Astrocyte of the spinal cord (primary cell): ENCODE measurements at places on chromosomes 11 and 22.

- DNase-seq: peak; percentile 68
Measured at GRCh38 chr11:85941380-85941973, 86.3 kb downstream of the CCDC83 start.

DNA sequence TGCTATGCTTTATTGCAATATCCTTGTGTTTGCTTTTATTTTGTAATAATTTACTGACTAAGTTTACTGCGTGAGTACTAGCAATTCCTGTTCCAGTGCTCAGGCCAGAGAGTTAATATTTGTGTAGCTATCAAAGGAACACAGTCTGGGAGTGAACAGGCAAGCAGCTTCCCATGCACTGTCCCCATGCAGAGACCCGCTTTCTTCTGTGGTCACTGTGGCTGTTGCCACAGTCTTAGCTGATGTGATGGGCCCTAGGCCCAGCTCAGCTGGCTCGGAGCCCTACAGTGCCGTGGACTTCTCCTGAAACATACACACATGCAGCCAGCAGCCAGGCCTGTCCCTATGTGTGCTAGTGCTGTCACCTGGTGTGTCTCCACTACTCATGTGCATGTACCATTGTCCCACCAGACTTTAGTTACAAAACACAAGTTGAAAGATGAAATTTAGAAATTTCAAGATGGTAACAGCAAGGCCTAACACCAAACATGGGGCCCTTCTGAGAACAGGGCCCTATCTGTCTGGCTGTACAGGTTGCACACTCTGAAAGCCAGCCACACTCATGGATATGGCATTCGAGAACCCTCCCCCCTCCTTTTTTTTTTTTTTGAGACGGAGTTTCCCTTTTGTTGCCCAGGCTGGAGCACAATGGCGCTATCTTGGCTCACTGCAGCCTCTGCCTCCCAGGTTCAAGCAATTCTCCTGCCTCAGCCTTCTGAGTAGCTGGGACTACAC is 12.3 kb upstream of the SCUBE2 start:
- no peak for DNase-seq

- no peak for DNase-seq
Measured at GRCh38 chr22:37184816-37185541, 3.1 kb downstream of the C1QTNF6 start.

GRCh38 chr11:69686856-69687255 is 11.7 kb upstream of the LTO1 start:
- DNase-seq: no peak

- no peak for DNase-seq
Measured at GRCh38 chr22:37305887-37306286, 23.6 kb downstream of the CYTH4 start.

- DNase-seq: no peak
Measured at GRCh38 chr22:41787331-41787730, 13.1 kb upstream of the CCDC134 start.

GRCh38 chr11:75481922-75482606 is 43.7 kb downstream of the GDPD5 start:
- no peak for DNase-seq

DNA sequence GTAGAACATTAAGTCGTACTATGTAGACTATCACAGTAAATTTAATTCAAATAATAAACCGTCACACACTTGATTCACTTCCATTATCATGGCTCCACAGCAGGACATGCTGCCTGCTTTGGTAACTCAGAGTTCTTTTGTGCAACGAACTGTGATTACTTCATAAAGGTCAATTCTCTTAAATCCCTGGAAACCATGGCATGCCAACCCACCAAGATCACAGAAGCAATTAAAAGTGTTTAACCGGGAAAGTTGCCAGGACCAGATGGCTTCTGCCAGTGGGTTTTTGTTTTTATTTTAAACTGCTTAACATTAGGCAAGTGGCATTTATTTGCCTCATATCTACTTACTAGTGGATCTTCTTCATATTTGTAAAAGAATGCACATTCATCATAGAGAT is 1162.1 kb downstream of the DLG2 start:
- peak; percentile 38 for DNase-seq

DNA sequence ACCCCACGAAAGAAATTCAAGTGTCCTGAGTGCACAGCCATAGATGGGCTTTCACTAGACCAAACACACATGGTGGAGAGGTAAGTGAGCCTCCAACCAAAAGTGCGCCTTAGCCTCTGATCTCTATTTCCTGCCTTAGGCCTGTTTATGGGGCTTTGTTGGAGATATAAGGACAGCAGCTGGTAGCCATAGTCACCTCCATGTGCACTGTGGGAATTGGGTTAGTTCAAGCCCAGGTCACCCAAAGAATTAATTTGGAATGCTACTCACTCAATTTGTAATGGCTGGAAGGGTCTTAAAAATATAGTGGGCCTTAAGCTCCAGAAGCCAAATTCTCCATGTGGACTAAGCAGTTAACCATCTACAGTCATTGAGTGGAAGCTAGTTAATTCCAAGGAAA is 73.6 kb downstream of the ALX4 start:
- DNase-seq: no peak

GRCh38 chr11:30125456-30125855 is 105.4 kb upstream of the FSHB start:
- DNase-seq: no peak

- DNase-seq: no peak
Measured at GRCh38 chr11:31722754-31723153, 88.4 kb downstream of the PAX6 start.

DNA sequence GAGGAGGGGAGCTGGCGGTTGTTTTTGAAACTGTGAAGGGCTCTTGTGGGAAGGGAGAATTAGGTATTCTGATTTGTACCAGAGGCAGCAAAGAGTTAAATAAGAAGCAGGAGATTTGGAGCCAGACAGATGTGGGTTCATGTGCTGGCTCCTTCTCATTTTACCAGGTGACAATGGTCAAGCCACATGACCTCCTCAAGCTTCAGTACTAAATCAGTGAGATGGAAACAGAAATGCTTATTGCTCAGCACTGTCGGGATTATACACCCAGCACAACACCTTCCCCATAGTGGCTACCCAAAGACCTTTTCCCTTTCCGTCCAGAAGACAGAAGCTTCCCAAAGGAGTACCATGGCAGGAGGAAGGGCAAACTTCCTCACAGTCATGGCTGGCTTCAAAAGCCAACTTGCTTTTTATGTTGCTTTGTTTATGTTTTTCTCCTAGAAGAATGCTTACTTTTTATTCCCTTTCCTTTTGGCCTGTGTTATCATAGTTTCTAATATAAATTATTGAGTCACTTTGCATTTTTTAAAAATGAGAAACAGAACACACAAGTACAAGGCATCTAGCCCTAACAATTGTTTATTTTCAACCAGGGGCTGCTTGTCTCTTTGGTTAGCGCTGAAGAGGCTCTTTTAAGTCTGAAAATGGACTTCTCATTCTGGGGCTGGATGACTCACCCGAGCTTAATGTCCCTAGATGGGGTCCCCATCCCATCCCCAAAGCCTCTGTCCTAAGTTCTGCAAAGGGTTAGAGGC is 181.5 kb upstream of the ZBED5 start:
- no peak for DNase-seq

DNA sequence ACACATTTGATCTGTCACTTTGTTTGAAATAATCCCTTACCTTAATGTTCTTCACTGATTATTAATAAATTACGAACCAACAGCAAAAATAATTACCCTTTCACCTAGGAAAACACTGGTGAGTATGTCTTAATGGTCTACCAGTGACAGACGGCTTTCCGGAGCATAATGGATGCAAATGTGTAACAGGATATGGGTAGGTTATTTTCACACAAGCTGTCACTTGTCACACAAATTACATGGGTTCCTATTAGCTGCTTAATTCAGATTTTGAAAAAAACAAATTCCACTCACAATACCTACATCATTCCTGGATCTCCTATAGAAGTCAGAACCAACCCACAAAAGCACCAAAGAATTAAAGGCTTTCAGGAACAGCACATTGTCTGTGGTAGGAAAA is 127.9 kb downstream of the WT1 start:
- no peak for DNase-seq
